ENCODE measurements at places on chromosomes 1 and 21.

DNA sequence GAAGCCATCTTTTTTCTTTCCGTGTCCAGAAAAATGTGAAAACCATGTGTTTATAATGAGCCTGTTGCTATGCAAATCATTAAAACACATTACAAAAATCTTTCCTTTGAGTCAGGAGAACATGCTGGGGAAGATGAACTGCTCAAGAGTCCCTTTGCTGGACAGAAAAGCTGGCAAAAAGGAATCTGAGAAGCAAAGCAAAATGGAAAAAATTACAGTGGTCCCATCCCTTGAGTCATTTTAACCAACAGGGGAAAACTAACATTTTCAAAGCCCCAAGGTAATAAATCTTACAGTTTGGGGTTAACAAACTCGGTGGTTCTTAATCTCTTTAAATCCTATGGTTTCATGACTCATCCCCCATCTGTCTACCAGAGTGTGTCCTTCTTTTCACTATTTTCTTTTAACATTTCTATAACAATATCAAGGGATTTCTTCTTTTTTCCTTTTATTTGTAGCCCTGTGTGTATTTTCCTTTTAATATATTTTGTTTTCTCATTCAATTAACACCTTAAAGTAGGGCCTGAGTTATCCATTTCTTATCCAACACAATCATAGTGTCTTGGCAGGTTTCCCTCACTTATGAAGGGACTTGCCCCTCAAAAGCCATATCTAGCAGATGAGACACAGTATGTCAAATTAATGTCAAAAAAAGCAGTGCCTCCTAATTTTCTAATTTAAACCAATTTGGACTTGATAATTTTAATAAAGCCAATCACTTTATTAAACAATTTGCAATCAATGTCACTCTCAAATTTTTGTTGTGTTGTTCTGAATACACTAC, 105.4 kb downstream of the PTPN14 start:
- no peak for DNase-seq

DNA sequence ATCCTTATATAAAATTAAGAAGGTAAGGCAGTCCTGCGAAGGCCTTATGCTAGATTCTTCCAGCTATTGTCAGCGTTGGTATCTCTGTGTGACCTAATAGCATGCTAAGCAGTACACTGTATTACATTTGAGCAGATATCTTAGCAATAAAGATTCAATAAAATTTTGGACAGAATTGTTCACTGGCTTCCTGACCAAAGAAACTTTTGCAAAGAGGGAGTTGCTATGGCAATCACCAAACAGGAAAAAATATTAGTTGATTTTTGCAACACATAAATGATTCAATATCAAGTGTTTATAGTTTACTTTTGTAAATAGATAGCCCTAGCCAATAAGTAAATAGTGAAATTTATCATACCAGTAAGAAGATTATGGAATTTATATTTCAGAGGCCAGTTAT, 31.0 kb upstream of the PLEKHO1 start:
- DNase-seq = no peak

DNA sequence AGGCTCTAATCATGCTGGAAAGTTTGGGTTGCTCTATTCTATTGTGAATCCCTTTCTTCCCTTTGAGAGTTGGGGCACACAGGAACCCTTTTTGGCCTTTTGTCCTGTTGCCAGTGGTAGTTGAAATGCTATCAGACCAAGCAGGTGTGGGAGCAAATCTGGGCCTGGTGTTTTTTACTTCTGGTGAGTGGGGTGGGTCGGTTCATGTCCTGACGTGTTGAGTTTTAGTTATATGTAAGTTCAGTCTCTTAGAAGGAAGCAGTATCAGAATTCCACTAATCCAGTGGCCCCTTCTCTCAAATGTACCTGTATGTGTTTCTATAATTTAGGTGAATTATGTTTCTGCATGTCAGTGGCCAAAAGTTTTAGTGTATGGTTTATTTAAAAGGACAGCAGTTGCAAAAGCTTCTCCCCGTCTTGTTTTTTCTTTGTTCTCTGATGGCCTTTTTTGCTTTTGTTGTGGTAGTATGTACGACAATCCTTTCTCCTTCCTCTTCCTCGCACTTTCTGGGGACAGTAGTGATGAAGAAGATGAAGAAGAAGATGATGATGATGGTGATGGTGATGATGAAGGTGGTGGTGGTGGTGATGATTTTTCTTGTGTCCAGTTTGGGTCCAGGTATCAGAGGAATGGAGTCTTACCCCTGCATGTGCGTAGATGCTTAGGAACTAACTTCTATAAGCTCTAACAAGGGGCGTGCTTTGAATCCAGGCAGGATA, 74.2 kb downstream of the UBE4B start:
- no peak for DNase-seq

- no peak for DNase-seq
Measured at GRCh38 chr1:84724128-84724860, 34.0 kb upstream of the SSX2IP start.

DNA sequence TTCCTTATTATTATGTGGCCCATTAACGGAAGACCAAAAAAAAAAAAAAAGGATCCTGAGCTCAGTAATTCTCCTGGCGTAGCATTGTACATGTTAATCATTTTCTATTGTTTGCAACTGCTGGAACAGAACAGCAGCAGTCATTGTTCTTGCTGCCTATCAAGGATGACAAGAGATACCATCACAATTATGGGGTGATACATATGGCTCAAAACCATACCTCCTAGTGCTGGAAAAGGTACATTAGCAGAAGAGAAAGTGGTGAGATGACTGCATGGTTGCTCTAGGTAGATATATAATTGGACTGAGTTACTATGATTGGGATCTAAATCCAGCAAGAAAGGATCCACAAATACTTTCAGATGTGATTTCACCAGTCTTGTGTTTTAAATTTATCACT, 13.3 kb upstream of the TLR5 start:
- DNase-seq = no peak

DNA sequence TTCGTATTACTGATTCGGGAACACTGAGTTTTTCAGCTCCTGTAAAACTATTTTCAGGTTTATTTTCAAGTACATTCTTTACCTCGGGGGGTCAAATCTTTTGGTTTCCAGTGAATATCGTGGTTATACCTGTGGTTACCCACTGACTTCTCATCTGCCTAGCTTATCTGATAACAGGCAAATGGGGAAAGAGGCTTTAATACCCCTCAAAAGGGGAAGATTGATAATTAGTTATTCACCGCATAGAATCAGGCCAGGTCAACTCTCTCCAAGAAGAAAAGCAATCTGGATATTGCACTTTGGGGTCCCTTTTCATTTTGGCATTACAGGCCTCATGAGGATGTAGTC, 23.0 kb downstream of the RUNX1 start:
- no peak for DNase-seq

DNA sequence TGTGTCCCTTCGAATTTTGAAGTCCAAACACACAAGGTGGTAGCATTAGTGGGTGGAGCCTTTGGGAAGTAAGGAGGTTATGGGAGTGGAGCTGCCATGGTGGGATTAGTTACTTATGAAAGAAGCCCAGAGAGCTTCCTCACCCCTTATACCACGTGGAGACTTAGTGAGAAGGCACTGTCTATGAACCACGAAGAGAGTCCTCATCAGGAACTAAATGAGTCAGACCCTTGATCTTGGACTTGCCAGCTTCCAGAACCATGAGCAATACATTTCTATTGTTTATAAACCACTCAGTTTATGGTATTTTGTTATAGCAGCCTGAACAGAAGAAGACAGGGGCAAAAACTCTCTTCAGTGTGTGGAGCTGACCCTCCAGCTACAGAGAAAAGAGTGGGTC, 259.3 kb upstream of the AJAP1 start:
- DNase-seq = no peak

DNA sequence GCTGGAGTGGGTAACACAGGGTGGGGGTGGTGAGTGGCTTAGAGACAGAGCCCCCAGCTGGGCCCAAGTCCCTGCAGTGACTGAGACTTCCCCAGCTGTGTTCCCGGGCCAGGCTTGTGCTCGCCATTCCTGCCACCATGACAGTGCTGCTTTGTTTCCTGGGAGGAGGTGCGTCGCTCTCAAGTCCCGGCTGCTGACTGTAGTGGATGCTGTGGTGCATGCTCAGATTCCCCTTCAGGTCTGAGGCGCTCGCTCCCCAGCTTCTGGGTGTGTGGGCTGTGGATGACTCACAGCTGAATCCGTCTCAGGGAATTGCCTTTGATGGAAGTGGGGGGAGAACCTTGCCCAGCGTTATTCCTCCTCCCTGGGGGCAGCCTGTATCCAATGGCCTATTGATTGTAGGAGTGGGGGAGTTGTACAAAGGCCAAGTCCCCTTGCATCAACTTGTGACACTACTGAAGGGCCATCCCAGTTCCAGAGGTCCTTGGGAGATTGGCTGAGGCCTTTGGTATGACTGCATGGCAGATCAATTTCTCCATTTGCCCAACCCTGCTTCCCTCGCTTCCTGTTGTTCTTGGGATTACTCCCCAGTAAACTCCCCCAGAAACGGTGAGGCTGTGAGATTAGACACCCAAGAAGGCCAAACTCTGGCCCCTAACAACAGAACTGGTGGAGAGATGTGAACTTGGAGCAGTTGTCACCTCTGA, 17.8 kb upstream of the POU3F1 start:
- DNase-seq = peak; percentile 41

- DNase-seq = peak; percentile 44
Measured at GRCh38 chr1:24216276-24217074, 29.4 kb upstream of the IFNLR1 start.

- DNase-seq = no peak
Measured at GRCh38 chr1:79110749-79111148, 104.2 kb upstream of the ADGRL4 start.

DNA sequence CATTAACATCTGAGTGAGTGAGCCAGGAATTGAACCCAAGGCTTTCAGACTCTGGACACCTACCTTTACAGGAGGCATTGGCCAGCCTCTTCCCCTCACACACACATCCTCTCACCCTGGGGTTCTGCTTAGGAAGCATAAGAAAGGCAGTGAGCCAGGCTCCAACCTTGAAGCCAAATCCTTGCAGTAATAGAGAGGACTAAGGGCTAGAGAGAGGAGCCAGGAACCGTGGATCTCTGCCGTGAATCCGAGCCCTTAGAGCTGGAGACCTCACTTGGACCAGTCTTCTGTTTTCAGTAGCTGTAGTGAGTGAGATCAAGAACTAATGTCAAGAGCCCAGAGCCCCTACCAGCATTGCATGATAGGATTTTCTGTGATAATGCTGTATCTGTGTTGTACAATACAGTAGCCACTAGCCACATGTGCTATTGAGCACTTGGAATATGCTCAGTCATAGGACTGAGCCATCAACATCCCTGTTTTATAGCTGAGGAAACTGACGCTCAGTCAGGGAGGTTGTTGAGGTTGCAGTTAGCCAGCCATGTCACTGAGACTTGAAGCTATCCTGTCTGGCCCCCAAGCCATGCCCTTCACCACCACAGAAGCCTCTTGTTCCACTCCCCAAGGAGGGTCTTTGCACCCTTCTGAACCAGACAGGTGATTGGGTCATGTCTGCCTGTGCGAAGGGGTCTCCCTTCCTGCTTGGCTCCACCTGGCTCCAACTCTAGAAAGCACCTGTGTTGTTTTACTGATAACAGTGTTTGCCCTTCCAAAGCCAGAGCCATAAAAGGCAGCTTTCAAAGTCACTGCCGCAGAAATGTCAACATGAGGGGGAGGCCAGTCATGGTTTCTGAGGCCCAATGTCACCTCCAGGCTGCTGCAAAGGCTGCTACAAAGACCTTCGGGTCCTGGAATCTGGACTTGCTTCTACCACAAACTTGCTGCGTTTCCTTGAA, 101.1 kb upstream of the JUN start:
- no peak for DNase-seq

DNA sequence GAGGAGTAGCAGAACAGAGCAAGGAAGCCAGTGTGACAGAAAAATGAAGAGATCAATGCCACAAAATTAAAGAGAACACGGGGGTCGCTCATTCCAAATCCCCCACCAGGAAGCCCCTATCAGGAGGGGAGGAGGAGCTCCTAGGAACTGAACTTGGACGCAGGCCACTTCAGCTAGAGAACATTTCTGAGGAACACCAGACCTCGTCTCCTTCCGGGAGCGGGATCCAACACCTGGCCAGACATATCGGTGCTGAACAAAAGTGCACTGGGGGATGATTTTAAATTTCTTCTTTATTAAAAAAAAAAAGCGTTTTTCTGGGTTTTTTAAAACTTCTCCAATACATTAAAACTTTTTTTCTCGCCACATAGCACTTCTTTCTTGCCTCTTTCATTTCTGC, 40.8 kb downstream of the OLFML2B start:
- DNase-seq = no peak

DNA sequence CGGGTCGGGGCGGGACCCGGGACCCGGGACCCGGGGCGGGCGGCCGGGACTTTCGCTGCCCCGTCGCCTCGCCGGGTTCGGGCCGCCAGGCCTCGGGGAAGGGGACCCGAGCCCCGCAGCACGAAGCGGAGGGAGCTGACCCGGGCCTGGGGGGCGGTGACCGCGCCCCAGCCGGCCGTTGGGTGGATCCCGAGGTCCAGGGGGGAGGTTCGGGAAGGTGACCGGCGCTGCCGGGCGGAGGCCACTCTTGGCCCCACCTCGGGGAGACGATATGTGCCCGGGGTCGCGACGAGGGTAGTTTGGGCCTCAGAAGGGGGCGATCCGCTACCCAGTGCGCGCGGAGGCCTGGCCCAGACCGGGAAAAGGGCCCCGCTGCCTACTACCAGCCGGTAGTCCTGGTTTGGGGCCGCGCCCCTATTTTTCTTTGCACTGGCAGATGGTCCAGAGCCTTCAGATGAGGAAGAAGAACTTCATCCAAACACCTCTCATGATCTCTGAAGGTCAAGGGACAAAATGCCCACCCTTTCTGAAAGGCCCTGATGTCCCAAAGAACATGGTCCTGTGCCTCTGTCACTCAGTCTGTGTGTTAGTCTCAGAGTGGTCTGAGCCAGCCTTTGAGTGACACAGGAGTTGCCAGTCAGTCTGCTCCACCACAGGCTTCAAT, 766 bp downstream of the AGO4 start:
- DNase-seq = peak; percentile 73

DNA sequence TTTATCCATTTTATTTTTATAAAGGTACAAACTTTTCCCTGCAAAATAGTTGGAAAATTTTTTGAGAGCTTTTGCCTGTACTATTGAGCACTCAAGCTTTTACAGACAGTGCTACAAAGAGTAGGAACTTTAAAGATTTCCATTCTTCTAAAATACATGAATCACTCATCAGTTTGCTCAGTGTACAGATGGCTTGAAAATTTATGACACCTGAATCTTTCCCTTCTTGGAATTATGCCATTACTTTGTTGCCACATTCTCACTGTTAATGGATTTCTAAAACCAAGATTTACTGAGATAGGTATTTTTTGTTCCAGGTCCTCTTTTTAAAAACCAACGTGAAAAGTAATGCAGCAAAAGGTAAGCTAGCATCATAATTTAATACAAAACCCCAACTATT, 76.0 kb downstream of the GPATCH2 start:
- no peak for DNase-seq

Data from retina (tissue), 1 donor.